ENCODE measurements at places on chromosomes 7 and 10.

DNA sequence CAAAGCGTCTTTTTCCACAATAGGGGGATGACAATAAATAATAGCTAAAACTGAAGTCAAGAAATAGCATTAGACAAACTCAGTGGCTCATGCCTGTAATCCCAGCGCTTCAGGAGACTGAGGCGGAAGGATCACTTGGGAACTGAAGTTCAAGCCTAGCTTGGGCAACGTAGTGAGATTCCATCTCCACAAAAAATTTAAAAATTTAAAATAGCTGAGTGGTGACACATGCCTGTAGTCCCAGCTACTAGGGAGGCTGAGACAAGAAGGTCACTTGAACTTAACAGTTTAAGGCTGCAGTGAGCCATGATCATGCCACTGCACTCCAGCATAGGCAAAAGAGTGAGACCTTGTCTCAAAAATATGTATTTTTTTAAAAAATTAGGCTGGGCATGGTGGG lies 107.9 kb downstream of the AKR1D1 start:
- DNase-seq = no peak

GRCh38 chr10:33146189-33147012 lies 188.1 kb downstream of the NRP1 start:
- no peak for DNase-seq

GRCh38 chr10:75492173-75492925 lies 60.9 kb downstream of the LRMDA start:
- DNase-seq = no peak

DNA sequence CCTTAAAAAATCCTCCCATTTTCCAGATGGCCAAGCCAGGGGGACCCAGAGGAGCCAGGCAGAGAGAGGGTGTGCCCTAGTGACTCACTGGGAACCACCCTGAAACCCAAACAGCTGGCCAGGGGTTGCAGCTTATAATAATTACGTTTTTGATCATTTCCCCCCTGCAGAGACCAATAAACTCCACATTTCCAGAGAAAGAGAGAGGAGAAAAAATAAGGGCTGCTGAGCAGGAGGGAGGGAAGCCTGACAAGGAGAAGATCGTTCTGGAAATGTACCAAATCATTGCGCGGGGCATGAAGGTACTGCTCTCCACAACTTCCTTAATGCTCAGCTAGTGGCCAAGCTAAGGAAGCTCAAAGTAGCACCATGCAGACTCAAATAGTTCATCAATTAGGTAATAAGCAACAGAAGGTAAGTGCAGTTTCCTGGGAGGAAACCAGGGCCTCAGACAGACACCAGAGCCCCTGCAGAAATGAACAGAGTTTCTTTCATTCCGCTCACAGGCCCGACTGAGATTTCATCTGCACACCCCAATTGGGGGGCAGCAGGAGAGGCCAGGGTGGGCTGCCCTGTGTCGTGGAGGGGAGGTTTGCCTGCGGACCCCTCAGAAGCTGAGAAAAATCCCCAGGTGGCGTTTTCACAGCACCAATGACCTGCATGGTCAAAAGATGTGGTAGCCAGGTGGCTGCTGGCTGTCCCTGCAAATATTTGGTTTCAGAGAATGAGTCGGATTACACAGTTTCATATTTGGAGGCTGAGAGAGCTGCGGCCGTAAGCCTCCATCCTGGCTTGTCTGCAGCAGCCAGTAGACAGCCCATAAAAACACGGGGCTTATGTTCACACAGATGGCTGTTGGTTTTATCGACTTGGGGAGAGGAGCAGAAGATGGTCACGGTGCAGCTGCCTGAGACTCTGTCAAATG lies 153.2 kb upstream of the LYZL2 start:
- DNase-seq = no peak

- DNase-seq = no peak
Observed at GRCh38 chr7:106282390-106282789, 2.4 kb downstream of the NAMPT start.

DNA sequence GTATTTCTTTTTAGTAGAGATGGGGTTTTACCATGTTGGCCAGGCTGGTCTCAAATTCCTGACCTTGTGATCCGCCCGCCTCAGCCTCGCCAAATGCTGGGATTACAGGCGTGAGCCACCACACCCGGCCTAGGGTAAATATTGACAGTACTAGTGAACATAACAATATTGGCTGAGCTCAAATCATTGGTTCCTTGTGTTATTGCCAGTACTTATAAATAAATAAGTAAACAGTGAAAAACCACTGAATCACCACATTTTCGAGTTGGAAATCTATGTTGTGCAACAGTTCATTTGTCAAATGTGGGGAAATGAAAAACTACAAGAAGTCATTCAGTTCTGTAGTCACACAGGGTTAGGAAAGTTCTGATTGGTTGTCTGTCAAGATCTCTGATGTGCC lies 15.8 kb downstream of the RPP30 start:
- DNase-seq = peak; percentile 86

GRCh38 chr7:29754874-29755490 lies 51.3 kb upstream of the WIPF3 start:
- no peak for DNase-seq

Measured in LNCaP clone FGC (cell line).